HuH-7 (cell line): ENCODE measurements at places on chromosomes 11 and 22.
A peak's percentile ranks its signal among the peaks of the same experiment; 100 is the strongest.

- DNase-seq = no peak
Observed at GRCh38 chr11:41845066-41845465, 385.6 kb upstream of the LRRC4C start.

DNA sequence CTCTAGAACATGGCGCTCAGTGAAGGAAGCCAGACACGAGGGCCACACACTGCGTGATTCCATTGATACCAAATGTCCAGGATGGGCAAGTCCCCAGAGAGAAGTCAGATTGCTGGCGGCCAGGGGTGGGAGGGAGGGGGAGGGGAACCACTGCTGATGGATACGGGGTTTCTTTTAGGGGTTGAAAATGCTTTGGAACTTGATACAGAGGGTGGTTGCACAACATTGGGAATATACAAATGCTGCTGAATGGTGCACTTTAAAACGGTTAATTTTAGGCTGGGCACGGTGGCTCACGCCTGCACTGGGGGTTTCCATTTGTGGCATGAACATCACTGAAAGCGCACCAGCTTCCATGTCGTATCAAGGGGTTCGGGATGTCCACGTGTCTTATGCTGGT is 5.1 kb downstream of the TSPO start:
- no peak for DNase-seq

DNA sequence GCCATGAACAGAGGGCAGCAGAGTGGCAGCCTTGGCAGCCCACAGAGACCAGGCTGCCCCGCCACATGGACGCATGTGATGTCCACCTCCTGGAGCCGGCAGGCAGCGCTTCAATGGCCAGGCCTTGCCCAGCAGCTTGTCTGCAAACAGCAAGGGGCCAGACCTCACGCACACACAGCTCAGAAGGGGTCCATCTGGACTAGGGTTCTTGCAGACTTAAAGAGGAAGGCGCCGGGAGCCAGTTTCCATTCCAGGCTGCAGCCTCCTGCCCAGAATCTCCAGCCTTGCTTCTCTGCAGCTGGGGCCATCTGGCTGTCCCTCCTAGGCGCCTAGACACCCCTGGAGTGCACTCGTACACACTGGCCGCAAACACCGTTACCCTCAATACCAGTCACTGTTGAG is 91.9 kb upstream of the TMEM45B start:
- DNase-seq = no peak

DNA sequence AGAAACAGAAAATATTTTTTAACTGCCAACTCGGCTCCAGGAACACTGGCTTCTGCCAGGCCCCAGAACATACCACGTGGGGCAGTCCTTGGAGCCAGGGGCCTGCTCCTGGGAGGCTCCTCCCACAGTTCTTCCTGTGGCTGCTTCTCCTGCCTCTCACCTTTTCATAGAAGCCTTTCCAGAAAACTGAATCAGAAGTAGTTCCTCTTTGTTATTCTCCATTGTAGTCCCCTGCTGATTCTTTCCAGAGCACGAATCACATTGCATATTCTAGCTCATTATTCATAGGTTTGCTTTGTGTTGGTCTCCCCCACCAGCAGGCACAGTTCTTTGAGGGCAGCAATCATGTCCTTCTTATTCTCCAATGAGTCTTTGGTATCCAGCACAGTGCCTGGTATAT is 106.0 kb downstream of the EFCAB6 start:
- no peak for DNase-seq

DNA sequence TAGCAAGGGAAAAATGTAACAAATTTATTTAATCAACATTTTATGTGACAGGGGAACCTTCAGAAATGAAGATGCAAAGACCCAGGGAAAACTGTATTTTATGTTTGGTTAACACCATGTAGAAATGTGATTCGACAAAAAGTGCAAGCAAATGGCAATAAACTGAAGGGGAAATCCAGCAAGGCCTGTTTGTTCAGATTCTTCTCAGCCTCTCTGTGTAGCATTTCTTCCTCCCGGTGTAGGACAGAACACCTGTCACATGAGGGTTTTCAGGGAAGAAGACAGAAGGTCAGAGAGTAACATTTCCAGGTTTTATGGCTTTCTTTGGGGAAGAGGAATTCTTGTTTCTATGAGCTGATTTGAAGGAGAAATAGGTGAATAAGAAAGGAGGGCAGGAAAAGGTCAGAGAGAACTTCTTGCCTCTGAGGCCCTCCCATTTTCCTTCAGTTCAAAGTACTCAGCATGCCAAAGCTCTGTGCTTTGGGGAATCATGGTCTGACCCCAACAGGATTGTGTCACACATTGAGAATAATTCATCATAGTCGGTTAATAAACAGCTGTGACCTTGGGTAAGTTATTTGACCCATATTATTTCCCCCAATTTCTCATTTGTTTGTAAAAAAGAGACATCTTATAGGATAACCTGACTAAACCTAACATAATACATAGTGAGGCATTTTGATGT is 45.5 kb upstream of the ME3 start:
- DNase-seq = no peak

GRCh38 chr11:68998390-68998911 is 14.6 kb downstream of the MRGPRF start:
- DNase-seq = no peak

DNA sequence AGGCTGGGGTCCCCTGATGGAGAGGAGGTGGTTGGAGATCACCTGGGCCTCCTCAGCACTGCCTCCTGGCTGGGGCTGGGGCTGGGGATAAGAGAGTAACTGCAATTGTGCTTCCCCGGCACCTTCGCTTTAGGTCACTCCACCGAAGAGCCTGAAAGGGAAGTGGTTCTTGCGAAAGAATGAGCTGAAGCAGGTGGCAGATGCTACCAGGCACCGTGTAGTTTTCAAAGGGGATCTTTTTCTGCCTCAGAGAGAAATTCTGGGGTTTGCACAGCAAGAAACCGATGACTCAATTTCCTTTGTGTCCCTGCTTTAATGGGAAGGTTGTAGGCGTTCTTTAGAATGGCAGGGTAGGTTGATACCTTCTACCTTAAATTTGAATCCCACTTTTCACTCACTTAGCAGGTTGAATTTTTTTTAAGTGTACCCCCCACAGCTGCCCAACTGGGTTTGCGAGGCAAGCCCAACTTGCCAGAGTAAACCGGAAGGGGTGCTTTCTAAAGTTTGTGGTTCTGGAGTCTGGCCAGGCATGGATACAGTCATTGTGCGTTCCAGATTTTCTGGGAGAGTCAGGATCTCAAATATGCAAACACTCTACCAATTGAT is 5.3 kb downstream of the CD44 start:
- no peak for DNase-seq

- no peak for DNase-seq
Observed at GRCh38 chr11:76719281-76719680, 48.7 kb upstream of the LRRC32 start.

DNA sequence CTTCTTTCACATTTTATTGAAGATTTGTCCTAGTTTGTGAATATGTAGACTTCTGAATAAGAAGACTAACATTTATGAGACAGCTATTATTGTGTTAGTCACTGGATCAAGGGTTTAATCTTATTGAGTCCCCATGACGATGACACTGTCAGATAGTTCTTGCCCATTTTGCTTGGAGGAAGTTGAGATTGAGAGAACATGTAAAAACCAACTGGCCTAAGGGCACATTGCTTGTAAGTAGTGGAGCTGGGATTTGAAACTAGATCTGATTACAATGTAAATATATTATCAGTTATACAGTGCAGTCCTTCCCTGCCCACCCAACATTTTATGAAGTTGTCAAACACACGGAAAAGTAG is 134.7 kb downstream of the HIPK3 start:
- no peak for DNase-seq

GRCh38 chr22:40294696-40295095 is 51.6 kb upstream of the ADSL start:
- DNase-seq = no peak

DNA sequence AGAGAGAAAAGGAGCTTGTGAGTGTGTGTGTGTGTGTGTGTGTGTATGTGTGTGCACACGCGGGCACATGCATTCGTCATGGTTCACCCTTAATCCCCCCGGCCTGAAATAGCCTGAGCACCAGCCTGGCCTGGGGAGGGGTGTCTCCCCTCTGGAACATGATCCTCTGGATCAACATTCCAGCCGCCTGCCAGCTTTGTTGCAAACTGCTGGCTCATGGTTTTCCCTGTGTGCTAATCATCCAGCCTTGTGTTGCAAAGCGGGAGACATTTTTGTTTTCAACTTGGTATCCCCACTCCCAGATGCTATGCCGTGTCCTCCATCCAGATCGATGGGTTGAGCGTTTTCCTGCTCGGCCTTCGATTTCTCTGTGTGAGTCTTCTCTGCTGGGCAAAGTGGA is 94.3 kb downstream of the FEZ1 start:
- DNase-seq = no peak

GRCh38 chr22:31969789-31970489 is 25.6 kb downstream of the YWHAH start:
- DNase-seq = peak; percentile 82

GRCh38 chr11:57240757-57241156 is 3.7 kb upstream of the APLNR start:
- no peak for DNase-seq

DNA sequence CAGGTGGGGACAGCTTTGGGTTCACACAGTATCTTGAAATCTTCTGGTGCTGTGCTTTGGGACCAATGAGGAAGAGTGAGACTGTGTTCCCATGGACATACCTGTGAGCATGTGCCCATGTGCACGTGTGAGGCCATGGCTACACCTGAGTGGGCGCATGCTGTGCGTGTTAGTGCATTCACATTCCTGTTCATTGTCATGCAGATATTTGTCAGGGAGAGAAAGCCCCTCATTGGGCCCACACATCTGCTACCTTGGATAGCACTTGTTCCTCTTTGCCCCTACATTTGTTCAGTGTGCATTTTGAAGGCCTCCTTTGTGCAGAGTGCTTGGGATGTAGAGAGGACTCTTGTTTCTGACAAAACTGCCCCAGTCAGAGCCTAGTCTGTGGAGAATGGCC is 154.3 kb upstream of the E2F8 start:
- no peak for DNase-seq

DNA sequence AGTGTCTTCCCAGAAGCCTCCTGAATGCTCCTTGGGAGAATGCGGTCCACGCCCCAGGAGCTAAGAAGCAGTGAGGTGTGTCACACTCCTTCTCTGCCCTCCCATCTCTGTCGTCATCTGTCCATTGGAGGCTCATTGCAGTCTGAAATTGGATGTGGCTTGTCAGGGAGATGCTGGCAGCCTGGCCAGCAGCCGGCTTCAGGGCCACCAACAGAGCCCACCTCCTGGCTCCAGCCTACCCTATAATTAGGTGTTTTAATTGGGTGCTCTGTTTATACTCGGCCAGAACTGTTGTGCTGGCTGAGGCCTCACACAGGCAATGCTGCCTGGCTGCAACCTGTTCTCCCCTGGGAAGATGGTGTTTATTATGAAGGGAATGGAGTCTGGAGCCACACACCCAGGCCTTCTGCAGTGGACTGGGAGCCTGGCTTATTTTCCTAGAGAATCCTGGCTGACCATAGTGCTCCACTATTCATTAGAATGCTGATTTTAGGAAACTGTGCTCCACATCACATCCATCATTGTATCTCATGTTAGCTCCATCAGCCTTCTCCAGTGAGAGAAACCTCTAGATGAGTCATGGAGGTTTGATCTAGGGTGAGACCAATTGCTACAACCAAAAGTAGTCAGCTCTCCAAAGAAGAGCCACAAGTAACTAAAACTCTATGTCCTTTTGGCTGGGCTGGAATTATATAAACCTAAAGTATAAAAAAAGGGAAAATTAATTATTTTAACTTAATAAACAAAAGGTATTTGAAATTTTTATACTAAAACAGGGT is 86.8 kb upstream of the CRTAM start:
- no peak for DNase-seq

- DNase-seq = no peak
Observed at GRCh38 chr22:18095101-18095805, 15.4 kb upstream of the TUBA8 start.

DNA sequence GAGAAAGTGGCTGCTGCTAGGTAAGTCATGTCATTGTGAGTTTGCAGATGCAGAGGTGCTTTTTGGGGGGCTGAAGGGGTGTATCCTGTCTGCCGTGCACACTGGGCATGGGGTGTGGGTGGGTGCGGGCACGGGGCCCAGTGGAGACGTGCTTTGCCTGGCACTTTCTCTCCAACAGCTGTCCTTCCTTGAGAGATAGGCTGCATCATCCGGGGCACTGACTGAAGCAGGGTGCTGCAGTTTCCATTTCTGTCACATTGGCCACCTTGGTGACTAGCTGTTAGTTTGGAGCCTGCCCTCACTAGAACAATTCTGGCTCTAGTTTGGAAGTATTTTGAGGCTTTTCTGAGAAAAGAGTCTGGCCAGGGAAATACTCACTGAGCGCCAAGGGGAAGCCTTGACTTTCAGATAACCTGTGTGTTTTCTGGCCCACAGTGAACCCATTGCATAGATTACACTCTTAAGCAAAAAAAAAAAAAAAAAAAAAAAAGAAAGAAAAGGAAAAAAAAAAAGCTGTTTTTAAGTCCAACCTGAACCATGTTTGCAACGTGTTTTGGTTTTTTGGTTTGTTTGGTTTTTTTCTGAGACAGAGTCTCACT is 219.2 kb downstream of the NAV2 start:
- DNase-seq = no peak

GRCh38 chr11:83782329-83782728 is 496.2 kb upstream of the CCDC90B start:
- no peak for DNase-seq

- no peak for DNase-seq
Observed at GRCh38 chr11:108511851-108512474, 13.8 kb upstream of the POGLUT3 start.

DNA sequence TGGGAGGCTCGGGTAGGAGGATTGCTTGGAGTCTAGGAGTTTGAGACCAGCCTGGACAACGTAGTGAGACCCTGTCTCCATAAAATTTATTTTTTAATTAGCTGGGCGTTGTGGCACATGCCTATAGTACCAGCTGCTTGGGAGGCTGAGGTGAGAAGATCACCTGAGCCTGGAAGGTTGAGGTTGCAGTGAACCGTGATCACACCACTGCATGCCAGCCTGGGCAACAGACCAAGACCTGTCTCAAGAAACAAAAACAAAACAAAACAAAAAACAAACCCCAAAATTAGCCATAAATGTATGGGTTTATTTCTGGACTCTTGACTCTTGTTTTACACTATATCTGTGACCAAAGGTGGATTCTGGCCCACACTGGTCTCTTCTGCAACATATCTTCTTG is 41.6 kb downstream of the EIF3F start:
- DNase-seq = no peak

DNA sequence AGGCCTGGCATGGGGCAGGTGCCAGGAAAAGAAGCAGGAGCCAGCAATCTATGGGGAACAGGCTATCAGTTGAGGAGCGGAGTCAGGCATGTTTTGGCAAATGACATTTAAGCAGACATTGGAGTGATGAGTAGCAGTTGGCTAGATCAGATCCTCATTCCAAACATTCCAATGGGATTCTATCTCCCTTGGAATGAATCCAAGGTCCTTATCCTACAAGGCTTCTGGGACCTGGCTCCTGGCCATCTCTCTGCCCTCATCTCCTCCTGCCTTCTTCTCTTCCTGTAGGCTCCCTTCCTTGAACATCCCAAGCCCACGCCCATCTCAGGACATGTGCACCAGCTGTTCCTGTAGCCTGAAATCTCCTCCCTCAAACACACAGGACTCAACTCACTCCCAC is 1074.5 kb downstream of the TBC1D22A start:
- DNase-seq = no peak

- DNase-seq = peak; percentile 29
Observed at GRCh38 chr11:107689317-107690202, 22.3 kb downstream of the SLN start.

- DNase-seq = no peak
Observed at GRCh38 chr11:75733431-75734107, 15.9 kb downstream of the MOGAT2 start.
